ENCODE measurements at places on chromosomes 6 and 20. TPM values are rescaled to one million over a fixed set of nuclear protein-coding genes. Genes with fewer than 3 reads are reported as not detected.
A peak's percentile ranks its signal among the peaks of the same experiment; 100 is the strongest.

The ZC3H12D gene
- total RNA-seq, result not detected

The EYA2 gene
- total RNA-seq, result 0.29 TPM

The MAP7 gene
- 13.9 TPM for total RNA-seq

DNA sequence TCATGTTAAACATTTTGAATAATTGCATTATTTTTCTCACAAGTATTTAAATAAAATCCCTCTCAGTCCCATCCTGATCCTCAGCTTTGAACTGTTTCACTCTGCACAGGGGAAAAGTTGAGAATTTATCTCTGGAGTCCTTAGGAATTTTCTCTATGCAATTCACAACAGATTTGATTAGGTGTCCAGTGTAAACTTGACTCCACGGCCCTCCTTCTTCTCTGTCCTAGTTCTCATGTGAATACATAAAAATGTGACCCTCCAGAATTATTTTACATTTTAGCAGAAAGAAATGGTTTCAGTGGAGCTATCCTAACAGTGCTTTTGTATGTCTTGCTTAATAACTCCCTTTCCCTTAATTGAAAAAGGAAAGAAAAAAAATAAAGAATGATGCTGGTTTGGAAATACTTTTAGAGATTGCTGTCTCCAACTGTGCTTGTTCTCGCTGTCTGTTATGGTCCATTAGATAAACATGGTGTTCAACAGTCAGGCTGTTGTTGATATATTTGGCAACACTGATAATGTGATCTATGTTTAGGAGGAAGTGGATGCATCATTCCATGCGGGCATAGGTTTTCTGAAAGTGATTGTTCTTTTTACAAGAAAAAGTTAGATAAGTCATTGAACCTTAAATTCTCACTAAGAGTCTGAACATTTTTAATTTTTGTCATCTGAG is 599.4 kb upstream of the CITED2 start:
- no peak for DNase-seq

DNA sequence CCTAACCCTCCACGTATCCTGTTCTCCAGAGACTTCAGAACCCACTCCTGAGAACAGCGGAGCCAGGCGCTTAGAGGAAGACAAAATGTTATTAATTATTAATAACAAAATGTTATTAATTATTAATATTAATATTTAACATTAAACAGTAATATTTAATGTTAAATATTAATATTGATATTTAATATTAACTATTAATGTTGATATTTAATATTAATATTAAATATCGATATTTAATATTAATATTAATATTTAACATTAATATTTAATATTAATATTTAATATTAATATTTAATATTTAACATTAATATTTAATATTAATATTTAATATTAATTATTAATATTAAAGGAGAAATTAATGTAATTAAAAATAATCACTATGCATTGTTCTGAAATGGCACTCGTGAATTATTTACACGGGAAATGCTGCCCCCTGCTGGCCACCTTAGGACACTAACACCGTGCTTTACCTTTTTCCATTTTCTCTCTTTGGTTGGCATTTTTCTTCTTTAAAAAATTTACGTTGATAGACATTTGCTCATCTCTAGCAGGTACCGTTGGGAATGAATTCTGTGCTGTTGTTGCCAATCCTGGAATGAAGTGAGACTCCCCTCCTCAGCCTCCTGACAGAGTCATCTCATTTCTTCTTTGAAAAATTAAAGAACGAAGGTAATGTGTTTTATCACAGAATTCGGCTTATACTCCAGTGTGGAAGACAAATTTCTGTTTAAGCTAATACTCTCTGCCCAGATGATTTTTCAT is 7.5 kb upstream of the GGTLC1 start:
- peak; percentile 60 for DNase-seq

DNA sequence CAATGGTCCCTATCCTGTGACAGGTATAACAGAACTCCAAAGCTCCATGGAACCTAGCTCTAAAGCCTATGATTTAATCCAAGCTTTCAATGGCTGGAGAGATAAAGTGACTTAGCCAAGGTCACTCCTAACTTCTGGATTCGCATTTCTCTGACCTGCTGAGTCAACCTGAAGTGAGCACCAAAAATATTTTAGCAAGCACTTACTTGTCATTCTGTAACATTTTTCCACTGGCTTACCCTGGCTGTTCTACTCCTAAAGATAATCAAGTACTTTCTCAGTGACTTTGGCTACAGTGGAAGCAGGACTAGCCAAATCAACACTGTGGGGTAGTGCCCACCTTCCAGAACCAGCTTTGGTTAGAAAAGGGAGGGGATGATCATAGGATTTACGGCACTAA is 188.3 kb downstream of the OGFRL1 start:
- DNase-seq, result no peak

- peak; percentile 38 for DNase-seq
Observed at GRCh38 chr6:42313038-42313437, 95.4 kb upstream of the MRPS10 start.

The GPX5 gene
- total RNA-seq, result not detected

- DNase-seq, result no peak
Observed at GRCh38 chr20:5364136-5364821, 47.5 kb upstream of the PROKR2 start.

GRCh38 chr6:14066782-14067406 is 50.7 kb upstream of the CD83 start:
- peak; percentile 89 for DNase-seq

DNA sequence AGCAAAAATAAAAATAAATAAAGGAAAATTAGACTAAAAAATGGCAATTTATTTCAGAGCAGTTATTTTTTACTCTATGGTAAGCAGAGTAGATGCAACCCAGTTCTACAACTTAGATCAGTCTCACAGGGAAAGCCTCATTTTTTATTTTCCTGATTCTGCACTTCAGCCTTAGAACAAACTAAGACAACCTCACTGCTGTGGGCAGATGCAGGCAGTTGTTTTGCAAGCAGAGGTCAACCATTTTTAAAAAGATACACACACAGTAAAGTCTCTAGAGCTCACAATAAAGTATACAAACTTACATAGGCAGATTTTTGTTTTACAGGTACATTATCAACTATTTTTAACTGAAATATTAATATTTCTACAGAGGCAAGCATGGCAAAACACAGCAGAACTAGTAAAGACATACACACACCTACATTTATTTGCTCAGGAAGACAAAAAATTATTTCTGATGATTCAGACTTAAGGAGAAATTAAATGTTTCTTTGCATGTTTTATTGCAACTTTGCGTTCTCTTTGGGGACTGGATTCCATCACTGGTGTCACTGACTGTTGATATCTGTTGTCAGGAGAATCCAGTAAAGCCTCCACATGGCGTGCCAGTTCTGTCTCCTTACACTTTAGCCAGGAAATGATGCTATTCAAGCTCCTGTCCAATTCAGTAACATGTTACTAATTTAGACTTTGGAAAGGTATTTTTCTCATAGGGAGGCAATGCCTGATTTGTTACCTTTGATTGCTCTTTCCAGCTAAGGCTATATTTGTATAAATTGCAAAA is 102.7 kb downstream of the TRDN start:
- DNase-seq, result no peak

- DNase-seq, result peak; percentile 54
Observed at GRCh38 chr6:70107852-70108629, 194.8 kb downstream of the COL9A1 start.

DNA sequence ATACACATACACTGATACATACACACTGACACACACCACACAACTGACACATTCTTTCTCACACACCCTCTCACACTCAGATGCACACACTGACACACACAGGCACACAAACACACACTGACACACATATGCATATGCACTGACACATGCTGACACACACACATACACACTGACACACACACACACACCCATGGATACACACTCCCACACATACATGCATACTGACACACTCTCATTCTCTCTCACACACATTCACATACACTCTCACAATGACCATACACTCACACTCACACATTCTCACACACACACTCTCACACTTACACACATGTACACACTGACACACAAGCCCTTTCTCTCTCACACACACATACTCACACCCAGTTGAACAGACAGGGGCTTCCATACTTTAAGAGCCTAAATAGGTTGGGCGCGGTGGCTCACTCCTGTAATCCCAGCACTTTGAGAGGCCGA is 236.4 kb downstream of the LRFN2 start:
- no peak for DNase-seq

The OPN5 gene
- not detected for total RNA-seq
